NCI-H1092 (cell line): ENCODE measurements at places on chromosomes 12 and 14.

DNA sequence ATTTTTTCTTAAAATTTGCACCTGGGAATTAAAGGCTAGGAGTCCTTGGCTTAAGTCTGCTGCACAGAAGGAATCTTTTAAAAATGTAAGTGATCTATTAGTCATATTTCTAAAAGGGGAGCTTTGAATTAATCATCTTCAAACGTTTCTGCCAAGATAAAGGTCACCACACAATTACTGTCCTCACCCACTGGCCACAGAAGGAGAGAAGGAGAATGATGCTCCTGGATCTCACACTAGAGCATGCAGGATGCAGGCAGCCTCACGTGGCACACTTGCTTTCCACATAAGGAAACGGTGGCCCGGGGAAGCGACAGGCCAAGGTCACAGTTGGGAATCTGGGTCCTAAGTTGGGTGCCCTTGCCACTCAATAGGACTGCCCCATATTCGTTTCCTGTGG, 16.9 kb downstream of the PLEKHG7 start:
- DNase-seq, result no peak

- DNase-seq, result no peak
Observed at GRCh38 chr12:107925125-107925524, 150.6 kb downstream of the ASCL4 start.

GRCh38 chr14:99660794-99661193, 15.9 kb downstream of the HHIPL1 start:
- no peak for DNase-seq

DNA sequence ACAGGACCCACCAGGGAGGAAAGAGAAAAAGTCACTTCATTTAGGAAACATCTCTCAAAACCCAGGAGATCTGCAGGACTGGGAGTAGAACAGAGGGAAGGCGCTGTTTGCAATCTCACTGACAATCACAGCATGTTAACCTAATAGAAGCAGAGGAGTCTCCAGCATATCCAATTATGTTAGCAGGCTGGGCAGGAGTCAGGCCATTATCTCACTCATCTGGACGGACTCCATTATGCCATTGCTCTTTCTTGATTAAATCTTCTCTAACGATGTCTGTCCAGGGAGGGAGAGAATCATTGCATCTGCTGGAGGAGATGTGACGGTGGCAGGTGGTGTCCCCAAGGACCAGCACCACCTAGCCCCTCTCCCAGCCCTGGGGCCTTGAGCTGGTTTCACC, 203.8 kb upstream of the SFSWAP start:
- no peak for DNase-seq

DNA sequence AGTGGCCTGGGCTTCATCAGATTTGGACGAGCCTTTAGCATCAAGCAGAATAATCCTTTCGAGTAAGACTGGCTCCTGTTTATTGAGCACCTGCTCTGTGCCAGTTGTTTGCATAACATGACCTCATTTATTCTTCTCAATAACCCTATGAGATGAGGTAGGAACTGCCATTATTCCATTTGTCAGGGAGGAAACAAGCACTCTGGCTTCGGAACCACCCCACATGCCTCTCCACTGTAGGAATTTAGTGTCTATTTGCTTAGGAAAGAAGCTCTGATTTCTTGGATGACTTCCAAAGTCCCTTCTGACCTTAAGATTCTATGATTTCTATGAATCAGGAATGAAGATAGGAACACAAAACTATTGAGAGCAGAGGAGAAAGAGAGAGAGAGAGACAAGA, 11.0 kb downstream of the SAMD4A start:
- DNase-seq, result no peak

DNA sequence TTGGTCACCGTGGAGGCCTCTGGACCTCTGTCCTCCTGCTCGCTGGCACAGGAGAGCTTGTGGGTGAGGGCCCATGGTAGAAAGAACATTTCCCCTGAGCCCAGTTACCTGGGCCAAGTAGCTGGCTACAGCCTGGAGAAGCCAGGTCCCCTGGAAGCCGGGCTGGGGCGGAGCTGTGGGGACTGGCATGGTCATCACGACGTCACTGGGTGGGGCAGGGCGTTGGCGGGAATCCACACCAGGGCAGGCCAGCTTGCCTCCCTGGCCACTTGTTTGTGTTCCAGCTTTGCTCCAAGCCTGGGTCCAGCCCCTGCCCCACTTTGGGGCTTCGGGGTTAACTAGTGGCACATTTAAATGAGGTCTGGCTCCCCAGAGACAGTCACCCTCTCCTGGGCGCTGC, 35.0 kb upstream of the SLC24A4 start:
- DNase-seq, result no peak

GRCh38 chr14:89564989-89565388, 148.0 kb upstream of the FOXN3 start:
- DNase-seq, result no peak

- DNase-seq, result no peak
Observed at GRCh38 chr12:123075646-123076171, 75.2 kb downstream of the PITPNM2 start.

- DNase-seq, result no peak
Observed at GRCh38 chr12:112182499-112182898, 57.1 kb downstream of the TRAFD1 start.

GRCh38 chr12:24055747-24056146, 106.3 kb upstream of the SOX5 start:
- DNase-seq, result no peak

DNA sequence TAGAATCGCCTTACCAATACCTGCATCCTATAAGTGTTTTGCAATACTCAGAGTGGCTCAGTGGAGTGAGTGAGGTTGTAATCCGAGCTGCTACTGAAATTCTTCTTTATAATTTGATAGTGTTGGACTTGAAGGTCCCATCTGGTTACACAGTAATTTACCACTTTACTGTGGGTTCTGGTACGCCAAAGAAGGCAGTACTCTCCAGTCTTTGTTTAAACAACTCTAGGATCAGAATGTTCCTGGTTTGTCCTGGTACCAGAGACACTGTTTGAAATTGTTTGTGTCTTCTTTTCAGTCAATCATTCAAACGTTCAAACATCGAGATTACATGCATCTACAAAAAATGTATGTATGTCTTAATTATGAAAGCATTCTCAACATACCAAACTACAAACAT, 51.3 kb upstream of the AMN1 start:
- no peak for DNase-seq

GRCh38 chr14:33629792-33630191, 321.1 kb downstream of the EGLN3 start:
- no peak for DNase-seq

DNA sequence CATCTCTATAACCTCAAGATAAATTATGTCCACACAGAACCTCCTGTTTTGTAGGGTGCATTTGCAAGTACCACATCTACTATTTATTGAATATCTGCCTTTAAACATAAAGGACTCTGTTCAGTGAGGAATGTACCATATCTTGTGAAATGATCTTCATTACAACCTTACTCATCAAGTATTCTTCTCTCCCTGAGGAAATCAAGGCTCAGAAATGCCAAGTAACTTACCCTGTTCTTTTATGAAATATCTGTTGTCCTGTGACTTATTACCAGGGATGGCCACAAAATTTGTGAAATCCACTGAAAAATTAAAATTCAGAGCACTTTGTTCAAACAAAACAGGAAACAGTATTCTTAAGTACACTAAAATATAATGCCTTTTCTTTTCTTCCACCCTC, 366.7 kb downstream of the GALC start:
- no peak for DNase-seq

GRCh38 chr12:48927261-48927660, 2.0 kb upstream of the FKBP11 start:
- DNase-seq, result no peak

DNA sequence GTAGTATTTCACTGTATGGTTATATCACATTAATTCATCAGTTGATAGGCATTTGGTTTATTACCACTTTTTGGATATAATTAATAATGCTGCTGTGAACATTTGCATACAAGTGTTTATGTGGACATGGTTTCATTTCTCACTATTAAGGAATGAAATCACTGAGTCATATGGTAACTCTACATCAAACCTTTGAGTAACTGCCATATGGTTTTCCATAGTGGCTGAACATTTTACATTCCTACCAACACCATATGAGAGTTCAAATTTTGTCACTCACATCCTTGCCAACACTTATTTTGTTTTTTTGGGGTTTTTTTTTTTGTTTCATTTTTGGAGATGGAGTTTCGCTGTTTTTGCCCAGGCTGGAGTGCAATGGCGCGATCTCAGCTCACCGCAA, 30.2 kb upstream of the EAPP start:
- DNase-seq, result no peak

GRCh38 chr12:100591979-100592378, 18.5 kb downstream of the GAS2L3 start:
- no peak for DNase-seq

DNA sequence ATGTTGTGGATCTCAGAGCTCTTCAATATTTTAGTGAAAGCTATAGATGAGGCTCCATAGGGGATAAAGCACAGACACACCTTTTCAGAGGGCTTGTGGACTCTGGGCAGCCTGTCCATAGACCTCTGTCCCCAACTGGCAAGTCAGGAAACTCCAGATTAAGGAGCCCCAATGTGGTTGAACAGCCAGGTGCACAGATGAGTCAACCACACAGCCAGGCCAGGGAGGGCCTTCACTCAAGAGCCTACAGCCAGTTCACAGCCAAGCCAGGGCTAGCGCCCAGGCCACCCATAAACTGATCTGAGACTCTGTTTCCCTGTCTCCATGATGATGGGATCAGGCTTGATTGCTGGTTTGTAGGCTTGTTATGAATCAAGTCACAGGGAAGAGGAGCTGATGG, 1.0 kb upstream of the BDKRB2 start:
- DNase-seq, result no peak

- DNase-seq, result peak; percentile 23
Observed at GRCh38 chr12:66739940-66740651, 61.2 kb upstream of the GRIP1 start.

DNA sequence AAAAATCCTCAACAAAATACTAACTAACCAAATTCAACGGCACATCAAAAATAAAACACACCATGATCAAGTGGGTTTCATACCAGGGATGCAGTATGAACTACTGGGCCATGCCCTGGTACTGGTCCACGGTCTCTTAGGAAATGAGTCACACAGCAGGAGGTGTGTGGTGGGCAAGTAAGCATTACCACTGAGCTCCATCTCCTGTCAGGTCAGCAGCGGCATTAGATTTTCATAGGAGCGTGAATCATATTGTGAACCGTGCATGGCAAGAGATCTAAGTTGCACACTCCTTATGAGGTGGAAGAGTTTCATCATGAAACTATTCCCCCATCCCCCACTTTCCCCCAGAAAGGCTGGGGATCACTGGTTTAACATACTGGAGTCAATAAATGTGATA, 6.7 kb upstream of the LGR5 start:
- no peak for DNase-seq

DNA sequence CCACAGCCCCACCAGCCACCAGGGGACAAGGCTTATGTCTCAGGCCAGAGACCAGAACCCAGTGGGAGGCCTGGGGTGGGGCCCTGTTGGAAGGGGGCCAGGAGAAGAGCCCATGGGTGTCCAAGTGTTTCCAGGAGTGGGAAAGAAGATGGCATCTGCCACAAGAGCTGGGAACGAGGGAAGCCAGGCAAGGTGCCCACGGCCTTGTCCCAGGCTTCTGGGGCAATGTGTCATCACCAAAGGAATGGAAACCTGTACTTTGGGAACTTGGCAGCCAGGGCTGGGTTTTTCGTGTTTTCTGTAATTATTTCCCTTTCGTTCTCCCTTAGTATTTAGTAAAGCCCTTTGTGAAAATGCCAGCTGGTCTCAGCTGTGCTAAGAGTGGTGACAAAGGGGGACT, 5.3 kb upstream of the PGF start:
- no peak for DNase-seq

- no peak for DNase-seq
Observed at GRCh38 chr14:50804181-50804721, 26.7 kb downstream of the NIN start.

GRCh38 chr12:103727638-103728037, 113.4 kb downstream of the NT5DC3 start:
- no peak for DNase-seq

- no peak for DNase-seq
Observed at GRCh38 chr12:96020314-96021003, 14.9 kb downstream of the LTA4H start.

DNA sequence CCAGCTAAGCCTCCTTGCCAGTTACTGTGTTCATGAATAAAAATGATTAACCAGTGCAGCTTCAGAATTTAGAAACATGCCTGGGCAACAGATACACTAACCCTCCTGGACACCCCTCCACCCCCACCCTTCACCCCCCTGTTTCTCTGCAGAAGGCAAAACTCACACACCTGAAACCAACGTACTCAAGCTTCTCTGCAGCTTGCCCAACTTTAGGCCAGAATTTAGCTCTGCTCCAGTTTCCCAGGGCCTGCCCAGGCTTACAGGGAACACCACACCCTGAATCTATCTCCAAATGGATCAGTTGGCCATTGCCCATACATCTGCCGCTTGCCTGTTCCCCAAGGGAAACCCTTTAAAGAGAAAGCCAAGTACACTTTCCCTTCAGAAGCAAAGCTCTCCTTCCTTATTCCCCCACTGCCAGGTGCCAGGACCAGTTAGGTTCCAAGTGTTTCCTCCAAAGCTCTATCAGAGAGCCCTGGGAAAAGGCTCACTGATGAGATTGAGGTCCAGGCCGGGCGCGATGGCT, 1.8 kb upstream of the SPPL3 start:
- no peak for DNase-seq

GRCh38 chr14:56730538-56731145, 79.6 kb downstream of the OTX2 start:
- no peak for DNase-seq

- DNase-seq, result peak; percentile 22
Observed at GRCh38 chr12:95582230-95583058, 31.2 kb upstream of the USP44 start.
